Stimulated activated CD4-positive, alpha-beta T cell treated with anti-CD3 and anti-CD28 coated beads, Interleukin-4, amount 100 ng/mL, for 4 hours (primary cell): ENCODE measurements at places on chromosomes 4 and X.

GRCh38 chr4:53924333-53925049 is 139.9 kb downstream of the CHIC2 start:
- DNase-seq: no peak

DNA sequence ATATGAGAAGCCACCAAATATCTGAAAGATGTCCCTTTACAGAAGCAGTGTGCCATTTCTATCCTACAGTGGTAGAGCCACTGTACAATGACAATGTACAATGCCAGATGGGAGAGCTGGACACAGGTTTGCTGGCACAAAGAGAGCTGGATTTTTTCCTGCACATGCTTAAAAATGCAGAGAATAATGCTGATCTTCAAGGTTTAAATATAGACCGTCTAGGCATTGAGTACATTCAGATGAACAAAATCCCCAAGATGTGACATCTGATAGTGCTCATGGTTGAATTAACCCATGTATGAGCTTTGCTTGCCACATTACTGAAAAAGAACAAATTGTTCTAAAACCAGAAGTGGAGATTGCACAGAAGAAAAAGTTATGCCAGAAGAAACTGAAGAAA is 11.7 kb downstream of the ADGRL3 start:
- DNase-seq: no peak

- DNase-seq: no peak
Measured at GRCh38 chrX:3176439-3176820, 135.2 kb downstream of the ARSF start.

DNA sequence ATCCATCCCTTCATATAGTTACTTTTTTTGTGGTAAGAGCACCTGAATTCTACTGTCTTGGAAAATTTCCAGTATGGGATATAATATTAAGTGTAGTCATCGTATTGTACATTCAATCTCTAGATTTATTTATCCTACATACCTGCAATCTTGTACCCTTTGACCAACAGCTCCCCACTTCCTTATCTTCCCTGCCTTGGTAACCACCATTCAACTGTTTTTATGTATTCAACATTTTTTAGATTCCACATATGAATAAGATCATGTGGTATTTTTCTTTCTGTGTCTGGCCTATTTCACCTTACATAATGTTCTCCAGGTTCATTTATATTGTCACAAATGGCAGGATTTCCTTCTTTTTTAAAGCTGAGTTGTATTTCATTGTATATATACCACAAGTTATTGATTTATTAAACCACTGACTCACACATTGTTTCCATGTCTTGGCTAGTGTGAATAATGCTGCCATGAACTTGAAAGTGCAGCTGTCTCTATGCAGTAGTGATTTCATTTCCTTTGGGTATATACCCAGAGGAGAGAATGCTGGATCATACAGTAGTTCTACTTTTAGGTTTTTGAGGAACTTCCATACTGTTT is 572.5 kb downstream of the MAGEB5 start:
- DNase-seq: no peak

- DNase-seq: no peak
Measured at GRCh38 chr4:4526401-4526800, 15.4 kb downstream of the STX18 start.

DNA sequence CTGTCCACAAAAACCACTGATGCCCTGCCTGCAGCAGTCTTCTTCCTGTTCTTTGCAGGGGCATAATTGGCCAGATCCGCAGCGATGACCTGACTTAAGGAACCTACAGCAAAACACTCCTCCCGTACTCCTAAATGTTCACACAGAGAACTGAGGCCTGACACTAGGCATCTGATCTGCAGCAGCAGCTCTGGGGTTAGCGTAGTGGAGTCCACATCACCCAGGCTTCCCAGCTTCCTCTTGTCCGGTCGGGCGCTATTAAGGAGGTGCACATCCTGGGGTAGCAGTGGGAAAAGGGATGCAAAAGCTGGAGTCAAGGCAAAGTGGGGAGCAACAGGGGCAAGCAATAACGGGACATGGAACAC is 758 bp downstream of the SCFD2 start:
- DNase-seq: no peak

DNA sequence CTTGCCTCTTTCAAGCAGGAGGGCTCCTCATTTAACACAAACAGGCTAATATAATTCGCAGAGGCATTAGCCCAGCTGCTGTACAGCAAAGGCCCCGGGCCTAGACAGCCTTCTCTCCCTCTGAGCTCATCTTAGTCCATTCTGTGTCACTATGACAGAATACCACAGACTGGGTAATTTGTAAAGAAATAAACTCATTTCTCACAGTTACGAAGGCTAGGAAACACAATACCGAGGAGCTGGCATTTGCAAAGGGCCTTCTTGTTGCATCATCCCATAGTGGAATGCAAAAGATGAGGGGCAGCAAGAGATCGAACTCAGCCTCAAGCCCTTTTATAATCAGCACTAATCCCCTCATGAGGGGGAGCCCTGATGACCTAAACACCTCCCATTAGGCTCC is 48.5 kb downstream of the TSPAN5 start:
- no peak for DNase-seq

- no peak for DNase-seq
Measured at GRCh38 chrX:3461397-3462165, 115.1 kb upstream of the MXRA5 start.

GRCh38 chrX:38332505-38332904 is 5.2 kb upstream of the RPGR start:
- DNase-seq: no peak

DNA sequence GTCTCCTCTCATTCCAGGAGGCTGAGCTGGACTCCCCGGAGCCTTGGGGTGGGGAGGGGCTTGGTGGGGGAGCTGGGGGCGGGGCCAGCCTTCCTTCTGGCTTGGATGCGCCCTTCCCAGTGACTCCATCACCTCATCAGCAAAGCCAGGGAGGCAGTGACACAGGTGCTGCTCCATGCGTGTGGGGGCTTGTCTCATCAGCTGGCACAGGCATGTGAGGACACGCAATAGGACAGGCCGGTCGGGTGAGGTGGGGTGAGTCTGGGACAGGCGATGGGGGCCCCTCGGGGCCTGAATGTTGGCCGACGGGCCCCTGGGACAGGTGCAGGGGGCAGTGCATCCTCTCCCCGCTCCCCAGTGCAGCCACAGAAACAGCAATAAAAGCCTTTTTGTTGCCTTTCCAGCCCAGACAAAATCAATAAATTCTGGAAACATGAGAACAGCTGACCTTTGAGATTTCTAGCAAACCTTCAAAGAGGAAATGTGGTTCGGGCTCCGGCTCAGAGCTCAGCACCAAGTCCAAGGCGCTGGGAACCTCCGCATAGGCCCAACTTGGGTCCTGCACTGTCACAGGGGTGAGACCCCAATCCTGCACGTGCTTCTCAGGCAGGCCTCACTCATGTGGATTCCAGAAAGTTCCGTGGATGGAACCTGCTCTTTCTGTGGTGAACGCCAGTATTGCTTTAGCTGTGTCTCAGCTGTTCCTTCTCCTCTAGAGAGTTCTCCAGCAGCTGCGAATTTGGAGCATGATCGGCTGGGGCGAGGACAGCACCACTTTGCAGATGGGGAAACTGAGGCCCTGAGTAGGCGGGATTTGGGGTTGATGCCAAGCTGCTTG is 18.5 kb downstream of the ADRA2C start:
- DNase-seq: no peak

DNA sequence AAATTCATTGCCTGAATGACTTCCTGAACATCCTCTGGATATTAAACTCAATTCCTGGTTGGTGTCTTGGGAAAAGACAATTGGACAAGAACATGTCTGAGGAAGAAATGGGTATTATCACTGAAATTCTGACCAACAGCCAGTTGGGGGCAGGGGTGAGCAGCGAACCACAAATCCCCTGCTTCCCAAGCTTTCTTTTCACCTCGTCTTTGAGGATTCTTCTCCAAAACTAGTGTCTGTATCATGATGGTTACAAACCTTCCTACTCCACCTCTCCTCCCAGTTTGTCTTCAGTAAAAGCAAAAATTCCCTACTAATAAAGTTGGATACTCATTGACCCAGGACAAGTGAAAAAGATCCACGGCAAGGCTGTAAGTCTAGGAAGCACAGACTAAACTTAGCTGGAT is 48.3 kb upstream of the WDR1 start:
- no peak for DNase-seq

- DNase-seq: no peak
Measured at GRCh38 chr4:87405211-87405820, 14.3 kb upstream of the HSD17B11 start.

- no peak for DNase-seq
Measured at GRCh38 chr4:146099585-146099984, 75.9 kb upstream of the LSM6 start.

DNA sequence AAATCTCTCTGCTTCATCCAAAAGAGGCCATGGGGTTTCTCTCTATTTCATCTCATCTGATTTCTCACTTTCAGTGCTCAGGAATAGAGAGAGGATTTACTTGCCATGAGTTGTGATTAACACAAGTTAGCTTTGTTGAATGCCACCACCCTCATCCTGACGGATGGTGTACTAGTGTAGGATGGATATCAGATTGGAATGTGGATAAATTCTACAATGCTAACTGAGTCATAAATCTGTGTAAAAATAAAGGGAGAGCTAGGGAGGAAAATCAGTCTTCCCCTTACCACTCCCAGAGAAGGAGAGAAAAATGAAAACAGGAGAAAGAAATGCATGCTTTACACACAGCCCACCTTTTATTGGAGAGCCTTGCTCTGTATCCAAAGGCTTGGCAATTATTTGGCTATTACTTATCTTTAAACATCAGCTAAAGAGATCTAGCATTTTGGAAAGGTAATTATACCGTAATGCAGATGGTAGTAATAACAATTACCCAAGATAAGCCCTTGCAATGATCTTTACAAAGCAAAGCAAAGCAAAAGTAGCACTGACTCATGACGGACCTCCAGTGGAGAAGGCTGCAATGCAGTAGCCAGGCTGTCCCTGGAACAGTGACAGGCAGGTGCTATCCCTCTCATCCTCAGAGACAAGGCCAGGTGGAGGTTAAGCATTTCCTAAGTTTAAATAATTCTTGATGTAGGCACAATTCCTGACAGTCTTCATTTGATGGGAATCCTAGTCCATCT is 306.3 kb upstream of the PPARGC1A start:
- no peak for DNase-seq

DNA sequence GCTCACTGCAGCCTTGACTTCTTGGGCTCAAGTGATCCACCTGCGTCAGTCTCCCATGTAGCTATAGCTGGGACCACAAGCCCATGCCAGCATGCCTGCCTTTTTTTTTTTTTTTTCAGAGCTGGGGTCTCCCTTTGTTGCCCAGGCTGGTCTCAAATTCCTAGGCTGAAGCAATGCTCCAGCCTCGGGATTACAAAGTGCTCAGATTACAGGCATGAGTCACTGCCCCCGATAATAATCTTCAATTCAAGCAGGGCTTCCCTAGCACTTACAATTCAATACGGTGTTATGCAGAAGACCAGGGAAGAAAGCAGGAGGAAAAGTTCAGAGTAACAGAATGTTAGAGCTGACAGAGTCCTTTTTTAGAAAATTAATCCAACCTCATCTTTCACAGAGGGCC is 26.1 kb downstream of the OTOP1 start:
- DNase-seq: no peak

DNA sequence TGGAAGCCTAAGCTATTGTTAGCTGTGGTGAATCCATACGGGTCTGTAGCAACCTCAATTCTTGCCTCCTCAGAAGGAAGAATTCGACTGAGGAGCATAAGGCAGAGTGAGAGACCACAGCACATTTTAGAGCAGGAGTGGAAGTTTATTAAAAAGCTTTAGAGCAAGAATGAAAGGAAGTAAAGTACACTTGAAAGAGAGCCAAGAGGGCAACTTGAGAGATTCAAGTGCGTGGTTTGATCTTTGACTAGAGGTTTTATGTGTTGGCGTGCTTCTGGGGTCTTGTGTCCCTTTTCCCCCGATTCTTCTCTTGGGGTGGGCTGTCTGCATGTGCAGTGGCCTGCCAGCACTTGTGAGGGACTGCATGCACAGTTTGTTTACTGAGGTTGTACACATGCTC is 880.6 kb upstream of the INTU start:
- no peak for DNase-seq

GRCh38 chr4:153152501-153153338 is 51.5 kb upstream of the TRIM2 start:
- peak; percentile 61 for DNase-seq

- DNase-seq: no peak
Measured at GRCh38 chrX:69539437-69539836, 35.3 kb downstream of the NALF2 start.

DNA sequence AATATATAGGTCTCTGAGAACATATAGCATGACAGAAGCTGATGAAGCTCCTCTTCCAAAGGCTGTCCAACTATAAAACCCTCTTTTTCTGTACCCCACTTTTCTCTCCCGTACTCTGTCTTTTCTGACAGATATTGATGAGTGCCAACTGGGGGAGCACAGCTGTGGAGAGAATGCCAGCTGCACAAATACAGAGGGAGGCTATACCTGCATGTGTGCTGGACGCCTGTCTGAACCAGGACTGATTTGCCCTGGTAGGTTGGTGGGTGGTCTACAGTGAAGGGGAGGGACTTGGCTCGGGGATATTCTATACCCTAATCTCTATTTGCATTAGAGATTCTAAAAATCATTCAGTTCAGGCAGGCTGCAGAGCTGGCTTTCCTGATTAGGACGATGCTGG is 80.4 kb downstream of the EGF start:
- no peak for DNase-seq

- no peak for DNase-seq
Measured at GRCh38 chrX:20742106-20742505, 475.4 kb upstream of the RPS6KA3 start.

GRCh38 chr4:38889143-38889542 is 21.5 kb downstream of the FAM114A1 start:
- DNase-seq: no peak

DNA sequence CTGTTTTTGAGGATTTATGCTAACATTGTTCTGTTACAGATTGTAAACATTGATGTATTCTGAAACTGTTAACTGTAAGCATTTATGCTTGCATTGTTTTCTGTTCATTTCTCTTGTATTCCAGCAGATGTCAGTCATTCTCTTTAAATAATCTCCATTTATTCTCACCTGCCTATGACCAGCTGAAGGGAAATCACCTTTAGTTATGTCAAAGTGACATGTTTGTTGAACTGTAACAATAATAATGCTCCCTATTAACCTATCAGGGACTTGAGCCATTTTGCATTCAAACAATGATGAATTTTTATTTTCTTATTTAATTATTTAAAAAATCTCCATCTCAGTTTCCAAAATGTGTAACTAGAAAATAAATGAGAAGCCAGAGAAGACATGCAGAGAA is 58.0 kb downstream of the SPCS3 start:
- no peak for DNase-seq

GRCh38 chr4:110808351-110808878 is 185.5 kb upstream of the PITX2 start:
- DNase-seq: no peak

DNA sequence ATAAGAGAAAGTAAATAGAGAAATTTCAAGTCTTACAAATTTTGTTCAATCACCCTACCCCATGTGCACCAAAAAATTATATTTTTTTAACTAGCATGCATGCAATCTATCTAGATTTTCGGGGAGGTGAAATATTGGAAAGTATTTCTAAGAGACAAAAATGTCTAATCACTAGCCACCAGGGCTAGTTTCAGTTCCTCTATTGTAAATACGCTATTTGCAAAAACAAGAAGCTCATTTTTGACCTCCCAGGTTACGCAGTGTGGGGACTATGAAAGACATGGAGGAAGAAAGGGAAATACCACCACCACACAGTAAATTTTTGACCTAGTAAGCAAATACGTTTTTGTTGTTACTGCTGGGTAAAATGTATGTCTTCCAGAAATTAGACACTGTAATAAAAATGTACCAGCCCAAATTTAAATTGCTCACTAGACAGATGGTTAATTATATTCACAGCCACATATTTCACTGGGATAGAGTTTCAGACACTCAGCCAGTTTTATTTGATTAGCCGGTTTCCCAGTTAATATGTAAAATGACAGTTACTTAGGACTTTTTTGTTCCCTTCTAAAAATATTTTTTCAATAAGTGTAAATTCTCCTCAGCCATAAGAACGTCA is 2.2 kb downstream of the NEXMIF start:
- no peak for DNase-seq
